ENCODE measurements at places on chromosomes 5 and 9.

GRCh38 chr9:98533866-98534265 is 174.9 kb downstream of the GABBR2 start:
- DNase-seq = no peak

DNA sequence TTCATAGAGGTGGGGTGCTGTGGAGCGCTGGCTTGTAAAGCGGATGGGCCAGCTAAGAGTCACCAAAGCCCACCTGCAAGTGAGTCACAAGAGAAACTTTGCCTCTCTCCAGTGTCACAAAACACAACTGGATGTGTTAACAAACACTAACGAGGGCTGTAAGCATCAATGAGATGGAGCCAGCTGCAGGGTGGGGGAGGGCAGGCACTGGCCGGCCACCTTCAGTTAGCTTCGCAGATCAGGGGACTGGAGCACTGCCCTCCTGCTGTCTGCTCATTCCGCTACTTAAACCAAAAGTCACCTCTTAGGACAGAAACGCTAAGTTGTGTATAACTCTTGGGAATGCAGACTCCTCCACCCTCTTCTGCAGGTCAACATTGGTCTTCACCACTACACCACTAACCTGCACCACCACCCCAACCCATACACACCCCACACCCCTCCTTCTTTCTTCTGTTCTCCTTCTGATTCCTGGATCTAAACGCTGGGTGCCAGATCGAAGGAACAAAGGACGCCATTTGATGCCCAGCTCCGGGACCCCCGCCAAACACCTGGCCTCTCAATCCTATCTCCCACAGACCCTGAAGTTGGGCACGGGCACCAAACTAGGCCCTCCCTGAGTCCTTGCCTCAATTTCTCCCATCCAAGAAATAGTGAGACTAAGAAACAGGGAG is 2.1 kb downstream of the ARSI start:
- no peak for DNase-seq

DNA sequence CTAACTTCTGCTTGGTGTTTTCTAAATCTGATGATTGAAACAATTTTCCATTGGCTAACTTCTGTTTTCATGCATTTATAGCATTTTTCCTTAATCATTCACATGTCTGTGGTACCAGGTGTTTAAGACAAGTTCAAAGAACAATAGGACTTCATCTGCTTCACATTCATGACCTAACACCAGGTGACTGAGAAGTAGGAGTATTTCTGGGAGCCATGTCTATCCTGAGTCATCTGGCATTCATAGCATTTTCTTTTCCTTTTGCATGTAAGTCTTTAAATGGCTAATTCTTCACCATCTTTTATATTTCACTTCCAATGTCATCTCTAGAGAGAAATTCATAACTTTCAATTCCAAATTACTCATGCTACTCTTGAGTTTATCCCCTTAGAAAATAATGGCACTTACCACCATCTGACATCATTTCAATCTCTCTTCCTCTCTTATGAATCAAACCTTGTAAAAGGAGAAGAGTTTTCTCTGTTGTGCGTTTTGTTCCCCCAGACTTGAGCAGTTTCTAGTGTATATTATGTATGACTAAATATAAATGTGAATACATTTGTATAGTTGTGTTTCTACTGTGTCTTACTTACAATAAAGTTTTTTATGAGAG is 1196.1 kb upstream of the CDH9 start:
- DNase-seq = no peak

- no peak for DNase-seq
Measured at GRCh38 chr5:156618601-156619000, 231.5 kb upstream of the PPP1R2B start.

DNA sequence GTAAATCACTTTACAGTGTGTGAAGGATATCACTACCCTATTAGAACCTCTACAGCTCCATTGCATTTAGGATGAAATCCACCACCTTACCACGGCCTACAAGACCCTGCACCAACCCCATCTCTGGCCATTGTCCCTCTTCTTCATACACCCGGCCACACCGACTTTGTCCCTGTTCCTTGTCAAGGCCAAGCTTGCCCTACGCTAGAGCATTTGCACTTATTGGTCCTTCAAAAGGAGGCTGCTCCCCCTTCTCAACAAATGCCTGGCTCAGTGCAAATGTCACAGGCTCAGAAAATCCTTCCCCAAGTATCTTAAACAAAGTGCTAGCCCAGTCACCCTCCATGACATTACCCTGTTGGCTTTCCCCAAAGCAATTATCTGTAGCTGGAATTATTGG is 4.1 kb upstream of the HRH2 start:
- no peak for DNase-seq

GRCh38 chr9:115847216-115847615 is 306.4 kb upstream of the PAPPA start:
- DNase-seq = no peak

DNA sequence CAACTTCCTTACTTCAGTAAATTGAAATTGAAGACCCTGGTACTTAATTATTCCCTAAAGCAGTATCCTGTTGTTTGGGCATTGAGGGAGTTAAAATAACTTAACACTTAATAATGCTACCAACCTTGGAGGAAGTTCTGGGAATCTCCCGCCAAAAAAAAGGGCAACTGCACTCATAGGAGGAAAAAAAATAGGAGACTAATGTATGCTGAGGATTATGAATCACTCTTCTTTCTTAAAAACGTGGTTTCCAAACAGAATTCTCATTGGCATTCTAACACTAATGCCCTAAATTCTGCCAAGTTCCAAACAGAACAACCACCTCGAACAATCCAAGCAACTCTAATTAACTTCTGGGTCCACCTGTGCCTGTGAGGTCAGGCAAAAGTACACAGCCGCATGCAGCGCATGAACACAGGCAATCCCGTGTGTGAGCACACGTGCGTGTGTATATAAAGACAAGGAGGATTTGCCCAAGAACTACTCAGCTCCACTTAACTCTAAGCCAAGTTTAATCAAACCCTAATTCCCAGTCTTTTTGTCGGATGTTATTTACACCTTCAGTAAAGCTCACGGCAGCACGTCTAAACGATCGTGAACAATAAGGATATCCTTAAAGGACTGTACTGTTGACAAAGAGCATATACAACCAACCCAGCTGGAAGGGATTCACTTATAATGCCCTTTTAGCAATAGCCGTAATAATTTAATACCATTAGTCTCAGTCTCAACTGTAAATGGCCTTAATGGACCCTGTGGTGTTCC is 78.4 kb downstream of the EBF1 start:
- no peak for DNase-seq
